ENCODE measurements at places on chromosomes 13 and 19. TPM values are rescaled to one million over a fixed set of nuclear protein-coding genes. Genes with fewer than 3 reads are reported as not detected.

The THAP8 gene
- polyA plus RNA-seq: not detected

- DNase-seq: no peak
Measured at GRCh38 chr19:38744874-38745273, 600 bp upstream of the CAPN12 start.

GRCh38 chr13:33263484-33263883 lies 22.1 kb downstream of the STARD13 start:
- no peak for DNase-seq

DNA sequence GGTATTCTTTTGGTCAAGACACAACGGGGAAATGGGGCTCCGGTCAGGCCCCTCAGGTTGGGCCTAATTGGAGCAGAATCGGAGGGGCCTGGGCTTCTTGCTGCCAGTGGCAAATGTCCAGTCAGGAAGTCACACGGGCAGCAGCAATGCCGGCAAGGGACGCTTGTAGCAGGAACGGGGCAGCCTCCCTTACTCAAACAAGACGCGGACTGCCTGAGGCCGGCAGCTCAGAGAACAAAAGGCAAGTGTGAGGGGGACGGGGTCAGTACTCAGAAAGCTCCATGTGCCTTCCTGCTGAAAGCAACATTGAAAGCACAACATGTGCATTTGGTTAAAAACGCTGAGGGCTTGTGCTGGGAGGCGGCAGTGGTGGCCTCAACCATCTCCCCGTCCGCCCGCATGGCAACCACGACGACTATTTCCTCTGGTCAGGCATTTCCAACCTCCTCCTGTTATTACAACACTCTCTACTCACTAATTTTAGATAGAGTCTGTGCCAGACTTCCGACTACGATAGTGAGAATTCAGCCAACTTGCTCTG lies 20.5 kb upstream of the RASA3 start:
- DNase-seq: no peak

DNA sequence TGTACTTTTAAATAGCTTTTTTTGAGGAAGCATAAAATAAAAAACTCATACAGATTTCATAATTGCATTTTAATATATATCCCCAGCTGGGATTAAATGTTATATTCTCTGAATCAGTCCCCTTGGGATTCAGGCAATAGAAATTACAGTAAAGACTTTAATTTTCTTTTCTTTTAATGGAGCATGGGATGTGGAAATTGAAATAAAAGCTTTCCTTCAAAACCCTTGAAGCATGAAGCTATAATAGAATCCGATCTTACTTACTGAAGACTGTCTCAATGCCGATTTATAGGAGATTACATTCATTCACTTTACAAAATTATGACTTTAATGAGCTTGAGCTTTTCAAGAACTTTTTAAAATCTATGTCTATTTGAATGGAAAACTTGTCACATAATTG lies 243.4 kb downstream of the SPRY2 start:
- DNase-seq: no peak

DNA sequence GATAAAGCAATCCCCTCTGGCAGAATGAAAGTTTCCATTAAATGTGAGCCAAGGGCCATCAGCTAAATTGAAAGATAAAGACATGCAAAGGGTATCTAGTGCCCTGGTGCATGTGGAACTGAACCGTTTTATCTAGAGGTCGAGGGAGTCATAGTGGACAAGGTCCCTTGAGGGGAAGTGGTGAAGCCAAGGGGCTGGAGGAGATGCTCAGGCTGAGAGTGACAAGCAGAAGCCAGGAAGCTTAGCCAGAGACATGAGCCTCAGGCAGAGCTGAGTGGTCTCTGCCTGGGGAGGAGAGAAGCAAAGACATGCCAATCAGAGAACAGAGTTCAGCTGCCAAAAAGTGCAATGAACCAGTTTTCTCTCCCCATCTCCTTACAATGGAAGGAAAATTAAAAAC lies 68.1 kb upstream of the SLC10A2 start:
- no peak for DNase-seq

- no peak for DNase-seq
Measured at GRCh38 chr13:113559901-113560644, 24.5 kb upstream of the TFDP1 start.

GRCh38 chr13:74715718-74716117 lies 581.5 kb upstream of the KLF12 start:
- DNase-seq: no peak

Data from muscle of arm (tissue), 14 donors.